ENCODE measurements at places on chromosomes 1 and 21.

DNA sequence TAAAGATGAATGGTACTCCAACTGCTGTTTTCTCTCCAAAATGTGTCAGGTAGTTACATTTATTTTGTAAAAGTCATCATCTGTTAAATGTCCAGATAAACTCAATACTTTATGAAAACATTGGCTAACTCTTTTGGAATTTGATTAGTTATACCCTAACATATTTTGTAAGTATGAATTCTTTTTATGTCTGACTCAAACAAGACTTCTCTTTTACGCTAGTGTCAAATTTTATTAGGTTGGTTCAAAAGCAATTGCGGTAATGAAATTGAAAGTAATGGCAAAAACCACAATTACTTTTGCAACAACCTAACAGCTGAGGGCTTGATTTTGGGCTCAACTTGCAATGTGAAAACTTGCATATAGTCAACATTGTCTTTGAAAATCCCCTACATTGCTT lies 41.0 kb upstream of the USP25 start:
- DNase-seq, result no peak

DNA sequence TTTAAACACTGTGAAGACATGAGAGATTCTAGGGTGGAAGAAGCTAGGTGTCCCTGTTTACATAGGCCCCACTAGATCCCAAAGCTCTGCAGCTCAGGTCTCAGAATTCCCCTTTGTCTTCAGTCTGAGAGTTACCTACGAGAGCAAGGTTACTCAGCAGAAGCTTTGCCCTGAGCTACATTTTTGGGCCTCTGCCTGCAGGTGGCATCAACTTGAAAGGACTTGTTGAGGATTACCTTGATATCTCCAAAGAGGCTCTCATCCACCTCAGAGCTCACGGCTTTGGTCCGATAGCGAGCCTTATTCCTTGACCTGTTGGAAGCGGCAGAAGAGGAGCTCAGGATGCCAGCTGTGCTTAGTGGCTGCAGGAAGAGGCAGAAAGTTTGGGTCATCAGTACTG lies 7.0 kb downstream of the CFAP45 start:
- no peak for DNase-seq

DNA sequence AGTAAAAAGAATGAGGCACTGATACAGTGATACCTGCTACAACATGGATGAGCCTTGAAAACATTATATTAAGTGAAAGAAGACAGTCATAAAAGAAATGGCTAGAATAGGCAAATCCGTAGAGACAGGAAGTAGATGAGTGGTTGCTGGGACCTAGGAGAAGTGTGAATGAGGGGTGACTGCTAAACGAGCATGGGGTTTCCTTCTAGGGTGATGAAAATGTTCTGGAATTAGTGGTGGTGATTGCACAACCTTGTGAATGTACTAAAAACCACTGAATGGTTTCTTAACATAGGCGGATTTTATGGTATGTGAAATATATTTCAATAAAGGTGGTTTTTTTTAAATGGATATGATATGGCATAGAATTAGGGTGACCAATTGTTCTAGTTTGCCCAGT lies 12.6 kb upstream of the SERINC2 start:
- no peak for DNase-seq

- peak; percentile 21 for DNase-seq
These were observed 16.6 kb upstream of the RNF19B start for GRCh38 chr1:32981003-32981901.

GRCh38 chr1:232627171-232627570 lies 2.8 kb downstream of the SIPA1L2 start:
- no peak for DNase-seq

- no peak for DNase-seq
These were observed 102.6 kb downstream of the PTGS2 start for GRCh38 chr1:186577633-186578032.

GRCh38 chr1:182303778-182304177 lies 87.8 kb downstream of the GLUL start:
- no peak for DNase-seq

DNA sequence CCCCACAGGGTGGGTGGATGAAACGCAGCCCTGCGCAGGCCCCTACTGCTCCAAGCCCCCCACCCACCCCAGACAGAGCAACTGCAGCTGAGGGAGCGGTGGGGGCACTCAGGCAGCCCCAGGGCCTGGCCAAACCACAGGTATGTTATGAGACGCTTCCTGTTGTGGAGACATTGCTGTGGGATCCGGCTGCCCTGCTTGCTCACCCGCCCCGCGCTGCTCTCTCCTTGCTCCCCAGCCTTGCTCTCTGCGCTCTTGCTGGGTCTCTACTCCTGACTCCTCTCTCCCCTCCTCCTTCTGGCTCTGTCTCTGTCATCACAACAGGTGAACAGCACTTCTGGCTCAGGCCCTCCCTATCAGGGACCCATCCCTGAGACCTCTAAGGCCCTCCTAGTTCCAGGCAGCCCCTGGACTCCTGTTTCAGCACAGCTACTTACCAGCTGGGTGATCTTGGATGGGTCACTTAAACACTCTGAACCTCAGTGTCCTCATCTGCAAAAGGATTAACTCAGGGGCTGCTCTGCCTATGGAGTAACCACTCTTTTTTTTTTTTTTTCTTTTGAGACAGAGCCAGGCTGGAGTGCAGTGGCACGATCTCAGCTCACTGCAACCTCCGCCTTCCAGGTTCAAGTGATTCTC lies 15.9 kb downstream of the COL8A2 start:
- DNase-seq, result no peak

- DNase-seq, result no peak
These were observed 1409.4 kb downstream of the MRPL39 start for GRCh38 chr21:24197923-24198322.

- no peak for DNase-seq
These were observed 422.7 kb downstream of the KIF26B start for GRCh38 chr1:245577191-245578157.

DNA sequence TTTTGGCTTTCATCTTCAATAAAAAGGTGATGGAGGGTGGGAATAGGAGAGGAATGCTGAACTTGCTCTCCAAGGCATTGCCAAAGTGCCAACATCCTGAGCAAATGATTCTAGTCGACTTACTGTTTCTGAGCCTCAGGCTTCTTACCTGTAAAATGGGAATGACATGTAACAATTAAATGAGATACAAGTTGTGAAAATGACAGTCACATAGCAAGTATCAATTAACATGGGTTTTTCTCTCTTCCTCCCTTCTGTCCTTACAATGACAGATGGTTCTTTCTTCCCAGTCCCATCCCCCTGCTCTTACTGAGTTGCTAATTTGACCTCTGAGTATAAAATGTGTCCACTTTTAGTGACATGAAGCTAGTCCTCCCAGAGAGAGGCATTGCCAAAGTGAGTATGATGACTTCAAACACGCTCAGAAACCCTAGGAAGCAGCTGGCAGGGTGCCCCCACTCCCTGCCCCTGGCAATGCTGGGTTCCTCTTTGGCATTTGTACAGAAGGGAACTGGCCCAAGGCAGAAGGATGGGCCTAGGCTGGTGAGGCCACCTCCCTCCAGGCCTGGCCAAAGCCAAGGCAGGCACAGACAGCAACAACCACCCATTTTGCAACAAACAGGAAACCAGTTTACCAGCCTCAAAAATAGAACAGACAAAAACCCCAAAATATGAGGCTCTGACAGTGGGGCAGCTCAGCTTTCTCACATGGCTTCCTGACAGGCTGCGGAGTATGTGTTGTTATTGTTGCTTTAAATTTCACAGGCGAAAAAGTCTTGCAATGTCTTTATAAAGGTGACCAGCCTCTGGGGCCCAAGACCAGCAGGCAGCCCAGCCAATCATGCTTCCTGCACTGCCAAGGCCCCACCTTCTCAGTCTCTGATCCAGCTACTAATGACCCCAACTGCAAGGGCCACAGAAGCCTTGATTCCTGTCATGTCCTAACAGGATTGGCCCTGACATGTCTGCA lies 115.9 kb downstream of the HIVEP3 start:
- no peak for DNase-seq

DNA sequence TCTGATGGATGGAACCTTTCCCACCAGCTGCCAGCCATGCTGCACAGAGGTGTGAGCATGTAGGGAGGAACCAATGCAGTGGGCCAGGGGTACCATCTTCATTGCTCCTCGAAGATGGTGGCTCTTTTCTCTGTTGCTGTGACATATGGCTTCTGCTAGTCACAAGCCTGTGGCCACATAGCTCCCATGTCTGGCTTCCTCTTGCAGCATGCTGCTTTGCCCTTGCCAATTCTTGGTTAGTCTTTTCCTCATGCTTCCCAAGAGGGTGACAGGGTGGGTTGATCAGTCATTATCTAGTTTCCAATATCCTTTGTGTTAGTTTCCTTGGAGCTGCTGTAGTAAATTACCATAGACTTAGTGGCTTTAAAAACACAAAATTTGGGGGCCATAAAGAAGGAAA lies 123.4 kb downstream of the ETS2 start:
- no peak for DNase-seq

- DNase-seq, result no peak
These were observed 486 bp downstream of the HSPA13 start for GRCh38 chr21:14382486-14382834.

DNA sequence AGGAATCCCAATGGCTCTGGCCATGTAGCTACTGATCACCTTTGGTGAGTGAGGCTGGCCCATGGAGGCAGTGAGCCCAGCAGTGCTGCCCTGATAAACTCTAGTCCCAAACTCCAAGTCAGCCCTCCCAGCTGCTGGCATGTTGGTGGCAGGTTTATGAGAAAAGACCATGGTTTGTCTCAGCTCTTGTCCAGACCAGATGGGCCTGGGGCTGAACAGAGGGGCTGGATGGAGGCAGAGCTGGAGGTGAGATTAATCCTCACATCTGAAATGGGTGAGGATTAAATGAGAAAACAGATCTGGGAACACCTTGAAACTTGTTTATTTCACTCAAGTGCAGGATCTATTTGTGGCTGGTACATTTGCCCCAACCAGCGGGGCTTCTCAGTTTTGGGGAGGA lies 3.2 kb downstream of the TMEM269 start:
- DNase-seq, result no peak

DNA sequence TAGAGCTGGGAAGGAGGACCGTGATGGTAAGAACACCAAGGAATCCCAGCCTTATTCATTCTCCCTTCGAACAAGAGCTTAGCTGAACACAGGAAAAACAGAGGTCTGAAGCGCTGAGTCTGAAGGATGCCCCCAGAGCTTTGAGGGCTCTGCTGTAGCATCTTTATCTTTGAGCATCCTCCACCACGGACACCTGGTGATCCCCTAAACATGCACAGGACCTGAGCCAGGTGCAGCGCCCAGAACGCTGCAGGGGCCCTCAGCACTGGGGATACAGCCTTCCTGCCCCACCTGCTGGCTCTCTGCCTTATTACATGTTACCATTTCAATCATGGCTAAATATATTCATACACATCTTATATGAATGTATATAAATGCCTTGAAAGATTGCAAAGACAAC lies 7.7 kb upstream of the GPATCH4 start:
- DNase-seq, result no peak

- no peak for DNase-seq
These were observed 91.6 kb upstream of the TTC39A start for GRCh38 chr1:51421964-51422363.

DNA sequence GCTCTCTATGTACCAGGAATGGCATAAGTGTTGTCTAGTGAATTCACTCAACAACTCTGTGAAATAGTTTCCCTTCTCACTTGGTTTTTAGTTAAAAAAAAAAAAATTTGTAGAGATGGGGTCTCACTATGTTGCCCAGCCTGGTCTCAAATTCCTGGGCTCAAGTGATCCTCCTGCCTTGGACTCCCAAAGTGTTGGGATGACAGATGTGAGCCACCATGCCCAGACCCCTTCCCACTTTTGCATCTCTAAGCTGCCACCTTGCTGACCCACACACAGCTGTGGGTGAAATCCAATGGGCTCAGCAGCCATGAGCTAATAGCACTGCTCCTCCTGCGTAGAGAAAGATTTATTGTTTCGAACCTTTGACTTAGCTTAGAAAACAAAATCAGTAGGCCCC lies 33.5 kb downstream of the NEK2 start:
- DNase-seq, result no peak

GRCh38 chr1:47618222-47618720 lies 180.4 kb downstream of the FOXD2 start:
- DNase-seq, result no peak

- DNase-seq, result no peak
These were observed 88.3 kb downstream of the AK5 start for GRCh38 chr1:77370161-77370560.

DNA sequence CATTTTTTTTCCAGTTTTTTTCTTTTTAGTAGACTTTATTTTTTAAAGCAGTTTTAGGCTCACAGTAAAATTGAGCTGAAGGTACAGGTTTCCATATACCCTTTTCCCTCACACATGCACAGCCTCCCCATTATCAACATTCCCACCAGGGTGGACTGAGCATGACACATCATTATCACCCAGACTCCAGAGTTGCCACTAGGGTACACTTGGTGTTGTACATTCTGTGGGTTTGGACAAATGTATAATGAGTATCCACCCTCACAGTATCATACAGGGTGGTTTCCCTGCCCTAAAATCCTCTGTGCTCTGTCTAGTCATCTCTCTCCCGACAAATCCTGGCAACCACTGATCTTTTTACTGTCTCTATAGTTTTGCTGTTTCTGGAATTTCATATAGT lies 3.0 kb upstream of the AIM2 start:
- DNase-seq, result no peak

GRCh38 chr1:27027575-27028250 lies 15.1 kb upstream of the TENT5B start:
- no peak for DNase-seq

DNA sequence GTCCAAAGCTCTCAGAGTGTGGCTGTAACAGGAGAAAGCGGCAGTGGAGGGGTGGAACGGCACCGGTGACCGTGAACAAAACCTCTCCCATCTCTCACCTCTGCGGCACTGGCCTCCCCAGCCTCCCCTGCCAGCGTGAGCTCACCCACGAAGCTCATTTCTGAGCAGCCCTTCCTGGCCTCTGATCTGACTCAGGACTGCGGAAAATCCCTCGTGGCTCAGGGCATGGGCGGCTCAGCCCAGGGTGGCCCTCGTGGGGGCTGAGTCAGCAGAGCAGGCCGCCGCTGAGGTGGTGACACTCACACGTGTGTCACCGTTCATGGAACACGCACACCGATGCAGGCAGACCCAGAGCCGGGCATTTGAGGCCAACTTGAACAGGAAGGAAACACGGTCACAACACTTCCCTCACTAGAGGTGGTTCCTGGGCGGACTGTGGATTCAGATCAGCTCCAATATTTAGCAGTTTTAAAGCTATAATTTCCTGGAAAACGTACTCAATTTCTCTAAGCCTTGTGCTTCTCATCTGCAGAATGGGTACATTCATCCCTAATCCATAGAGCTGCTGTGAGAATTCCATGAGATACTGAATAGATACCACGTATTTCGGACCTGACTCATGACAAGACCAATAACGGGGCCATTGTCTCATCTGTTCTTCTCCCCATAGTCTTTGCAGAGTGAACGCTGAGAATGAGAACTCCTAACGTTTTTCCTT lies 115.0 kb upstream of the TMPRSS2 start:
- DNase-seq, result no peak

DNA sequence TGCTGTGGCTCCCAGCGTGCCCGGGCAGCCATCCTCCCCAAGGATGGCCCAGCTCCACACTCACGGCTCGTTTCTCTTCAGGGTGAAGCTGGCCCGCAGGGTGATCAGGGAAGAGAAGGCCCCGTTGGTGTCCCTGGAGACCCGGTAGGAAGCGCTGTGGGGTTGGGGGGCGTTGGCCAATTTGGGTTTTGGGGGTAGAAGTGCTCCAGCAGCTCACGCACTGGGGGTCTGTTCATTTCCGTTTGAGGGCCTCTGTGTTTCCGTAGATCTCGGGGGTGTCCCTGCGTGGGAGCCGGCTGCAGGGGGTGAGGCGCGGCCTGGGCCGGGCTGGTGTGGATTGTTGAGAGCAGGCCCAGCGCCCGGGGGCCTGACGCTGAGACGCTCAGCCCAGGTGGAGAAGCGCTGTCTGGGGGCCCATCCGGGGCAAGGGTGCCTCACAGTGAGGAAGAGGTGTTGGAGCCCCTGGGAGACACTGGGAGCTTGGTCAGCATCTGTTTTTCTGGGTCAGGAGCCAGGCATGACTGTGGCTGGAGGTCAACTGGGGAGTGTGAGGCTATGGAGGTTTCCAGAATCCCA lies 12.6 kb downstream of the COL6A1 start:
- DNase-seq, result no peak
